ENCODE measurements at places on chromosomes 13 and 19.

DNA sequence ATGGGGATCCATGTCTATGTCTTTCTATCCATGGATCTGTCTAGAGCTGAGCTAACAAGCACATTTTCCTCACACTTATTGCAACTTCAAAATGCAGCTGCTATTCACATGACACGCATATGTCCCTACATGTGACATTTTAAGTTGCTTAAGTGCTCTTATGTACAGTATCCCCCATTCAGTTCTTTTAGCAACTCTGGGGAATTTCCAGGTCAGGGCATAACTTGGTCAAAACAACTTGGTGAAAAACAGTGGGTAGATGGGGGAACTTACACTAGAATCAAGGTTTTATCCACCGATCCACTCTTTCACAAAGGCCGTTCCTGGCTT is 73.0 kb downstream of the COL4A1 start:
- DNase-seq: no peak

GRCh38 chr13:56283262-56283828 is 857.4 kb upstream of the PRR20A start:
- DNase-seq: no peak

GRCh38 chr13:27354379-27354778 is 70.0 kb upstream of the GTF3A start:
- DNase-seq: no peak

GRCh38 chr19:41785653-41786052 is 10.7 kb upstream of the CEACAM3 start:
- no peak for DNase-seq

- DNase-seq: no peak
Observed at GRCh38 chr13:89115307-89115706, 1444.1 kb downstream of the SLITRK5 start.

DNA sequence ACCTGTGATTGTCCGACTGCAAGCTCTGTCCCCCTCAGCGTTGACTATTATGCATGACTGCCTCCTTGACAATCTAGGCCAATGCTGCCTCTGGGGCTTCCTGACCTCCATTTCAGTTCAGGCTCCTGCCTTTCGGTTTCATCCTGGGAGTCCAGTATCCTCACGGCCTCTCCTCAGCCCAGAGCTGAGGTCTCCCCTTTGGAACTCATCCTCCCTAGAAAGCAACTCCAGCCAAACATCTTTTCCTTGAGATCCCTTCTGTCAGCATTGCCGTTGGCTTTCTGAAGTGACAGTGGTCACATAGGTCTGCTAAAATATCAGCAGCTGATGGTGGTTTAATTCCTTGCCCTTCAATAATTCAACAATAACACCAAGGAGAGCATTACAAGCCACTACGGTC is 519.1 kb upstream of the NBEA start:
- DNase-seq: no peak

DNA sequence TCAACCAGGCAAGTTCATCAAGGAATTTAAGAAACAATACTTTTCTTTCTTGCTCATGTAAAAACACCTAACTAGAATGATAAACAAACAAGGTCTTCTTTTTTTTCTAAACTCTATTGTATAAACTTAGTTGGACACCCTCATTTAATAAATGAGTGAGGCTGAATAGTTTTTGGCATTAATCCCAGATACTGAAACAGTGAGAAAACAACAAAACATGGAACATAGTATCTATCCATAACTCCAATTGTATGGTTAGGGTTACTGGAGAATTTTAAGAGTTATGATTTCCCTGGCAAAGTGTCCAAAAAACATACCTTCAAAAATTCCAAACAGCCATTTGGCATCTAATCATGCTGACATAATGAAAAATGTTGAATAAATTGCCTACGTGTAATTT is 5.8 kb upstream of the POMP start:
- no peak for DNase-seq

- DNase-seq: no peak
Observed at GRCh38 chr19:13408889-13409518, 97.3 kb downstream of the CACNA1A start.

GRCh38 chr19:709965-710571 is 1.3 kb downstream of the PALM start:
- no peak for DNase-seq

GRCh38 chr13:20247963-20248362 is 15.8 kb upstream of the GJB6 start:
- DNase-seq: no peak

- no peak for DNase-seq
Observed at GRCh38 chr13:51913421-51914136, 51.8 kb downstream of the CCDC70 start.

DNA sequence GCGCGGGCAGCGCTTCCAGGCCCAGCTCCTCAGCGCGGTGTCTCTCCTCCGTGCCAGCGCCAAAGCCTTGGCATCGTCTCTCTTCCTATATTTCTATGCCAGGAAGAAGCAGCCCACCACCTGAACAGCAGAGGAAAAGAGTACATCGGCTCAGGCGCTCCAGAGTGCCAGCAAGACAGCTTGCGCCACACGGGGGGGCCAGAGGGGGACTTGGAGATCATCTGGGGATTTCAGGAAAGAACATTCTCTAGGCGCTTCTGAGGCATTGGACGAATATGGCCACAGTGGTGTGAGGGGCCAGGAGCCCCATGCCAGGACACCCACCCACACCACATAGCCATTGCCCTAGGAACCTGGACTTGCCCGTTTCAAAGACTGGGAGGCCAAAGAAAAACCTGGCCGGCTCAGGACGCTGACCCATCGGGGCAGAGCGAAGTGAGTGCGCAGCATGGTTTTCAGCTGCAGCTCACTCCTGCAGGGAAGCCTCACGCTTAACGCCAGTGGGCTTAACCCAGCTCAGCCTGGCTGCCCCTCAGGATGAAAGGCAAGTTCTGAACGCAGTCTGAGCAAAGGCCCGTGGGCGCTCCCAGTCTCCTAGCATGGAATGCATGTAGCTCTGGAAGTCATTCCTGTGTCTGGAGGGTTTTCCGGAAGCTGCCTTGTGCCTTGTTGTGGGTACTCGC is 62.1 kb downstream of the GGACT start:
- no peak for DNase-seq

- no peak for DNase-seq
Observed at GRCh38 chr19:5775668-5776309, 8.8 kb downstream of the PRR22 start.

DNA sequence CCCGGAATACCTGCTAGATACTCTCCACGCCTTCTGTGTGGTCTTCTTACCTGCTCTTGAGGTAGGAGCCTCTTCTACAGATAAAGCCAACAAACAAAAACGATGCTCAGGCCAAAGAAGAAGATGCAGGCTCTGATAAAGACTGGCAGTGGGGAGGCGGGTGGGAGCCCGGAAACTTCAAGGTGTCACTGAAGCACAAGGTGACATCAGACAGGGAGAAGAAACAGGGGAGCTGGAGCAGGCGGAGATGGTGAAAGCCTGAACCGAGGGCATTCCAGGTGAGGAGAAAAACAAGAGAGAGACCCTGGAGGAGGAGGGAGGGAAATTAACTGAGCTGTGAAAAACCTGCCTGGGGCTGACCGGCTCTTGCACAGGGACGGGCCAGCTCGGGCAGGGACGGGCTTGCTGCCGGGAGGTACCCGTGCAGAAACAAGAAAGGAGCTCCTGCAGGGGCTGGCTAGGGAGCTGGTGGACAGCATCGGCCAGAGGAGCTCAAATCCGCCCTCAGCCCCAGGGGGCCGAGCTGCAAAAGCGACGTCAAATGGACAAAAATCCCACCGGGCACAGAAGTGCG is 19.0 kb downstream of the GNG7 start:
- DNase-seq: no peak

- peak; percentile 43 for DNase-seq
Observed at GRCh38 chr13:93227280-93227877, 772 bp downstream of the GPC6 start.

DNA sequence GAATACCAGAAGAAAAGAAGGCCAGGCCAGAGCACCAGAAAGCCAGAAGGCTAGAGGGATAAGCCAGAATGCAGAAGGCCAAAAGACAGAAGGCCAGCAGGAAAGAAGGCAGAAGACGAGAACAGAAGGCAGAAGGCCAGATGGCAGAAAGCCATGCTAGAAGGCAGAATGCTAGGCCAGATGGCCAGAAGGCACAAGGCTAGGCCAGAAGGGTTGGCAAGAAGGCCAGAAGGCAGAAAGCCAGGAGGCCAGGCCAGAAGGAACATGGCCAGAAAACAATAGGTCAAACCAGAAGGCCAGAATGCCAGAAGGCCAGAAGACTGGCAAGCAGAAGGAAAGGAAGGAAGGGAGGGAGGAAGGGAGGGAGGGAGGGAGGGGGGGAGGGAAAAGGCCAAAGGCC is 188.8 kb downstream of the TUBA3C start:
- DNase-seq: no peak

- DNase-seq: no peak
Observed at GRCh38 chr13:89520468-89520867, 1827.0 kb upstream of the MIR17HG start.

- no peak for DNase-seq
Observed at GRCh38 chr19:16076958-16077611, 790 bp downstream of the TPM4 start.

DNA sequence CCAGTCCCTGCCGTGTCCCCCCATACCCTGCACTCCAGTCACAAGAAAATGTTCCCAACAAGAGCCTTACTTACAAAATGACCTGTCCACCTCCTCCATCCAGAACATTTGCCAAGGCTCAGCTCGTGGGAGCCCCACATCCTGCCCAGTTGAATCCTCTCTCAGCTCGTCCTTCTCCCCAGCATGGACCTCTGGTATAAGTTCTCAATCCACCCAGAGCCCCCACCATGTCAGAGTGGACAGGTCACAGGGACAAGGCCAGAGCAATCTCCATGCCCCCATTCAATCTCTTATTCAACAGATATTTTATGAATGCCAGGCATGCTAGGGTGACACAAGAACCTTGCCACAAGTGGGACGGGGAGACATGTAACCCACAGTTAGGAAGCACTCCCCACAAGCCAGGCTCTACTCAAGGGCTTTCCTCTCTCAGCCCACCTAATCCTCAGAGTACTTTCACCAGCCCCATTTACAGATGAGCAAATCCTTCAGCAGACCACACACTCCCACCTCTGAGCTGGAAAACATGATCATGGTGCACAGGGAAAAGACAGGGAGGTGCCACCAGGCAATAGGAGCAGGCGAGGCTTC is 15.1 kb downstream of the DEDD2 start:
- no peak for DNase-seq

Data from GOT3 (cell line).